ENCODE measurements at places on chromosomes 2 and 18. TPM values are rescaled to one million over a fixed set of nuclear protein-coding genes. Genes with fewer than 3 reads are reported as not detected.

Gene CHN1
- total RNA-seq, result 4.8 TPM

Gene TNS1
- total RNA-seq, result 64.1 TPM

Gene EMILIN1
- total RNA-seq, result 13.8 TPM

Gene TEX44
- total RNA-seq, result not detected

Gene MAP2
- total RNA-seq, result 52.0 TPM

Gene MORN2
- 7.8 TPM for total RNA-seq

Gene SLC9A4
- 1.3 TPM for total RNA-seq

Gene CCDC102B
- total RNA-seq, result 2.7 TPM

Gene GPBAR1
- total RNA-seq, result 2.0 TPM

Gene INPP5D
- total RNA-seq, result 18.7 TPM

Gene UGP2
- 63.7 TPM for total RNA-seq

Gene UGT1A4
- 1.8 TPM for total RNA-seq

Gene PSMA8
- total RNA-seq, result not detected

Gene GKN2
- total RNA-seq, result not detected

Gene WDCP
- total RNA-seq, result 2.5 TPM

Gene CD8A
- 1.5 TPM for total RNA-seq

Gene COLEC11
- not detected for total RNA-seq

Gene SCTR
- total RNA-seq, result not detected

Gene MARCO
- 0.68 TPM for total RNA-seq

Gene PPP4R1
- total RNA-seq, result 153 TPM

Gene EVX2
- not detected for total RNA-seq

Gene ABCB11
- 1.7 TPM for total RNA-seq

Gene SUCLG1
- total RNA-seq, result 68.8 TPM

Gene UBE2F
- 32.3 TPM for total RNA-seq

Gene QPCT
- total RNA-seq, result 58.5 TPM

Gene SPDYA
- 0.26 TPM for total RNA-seq

Measured in suprapubic skin (tissue), 4 donors.